ENCODE measurements at places on chromosomes 16 and 17.

DNA sequence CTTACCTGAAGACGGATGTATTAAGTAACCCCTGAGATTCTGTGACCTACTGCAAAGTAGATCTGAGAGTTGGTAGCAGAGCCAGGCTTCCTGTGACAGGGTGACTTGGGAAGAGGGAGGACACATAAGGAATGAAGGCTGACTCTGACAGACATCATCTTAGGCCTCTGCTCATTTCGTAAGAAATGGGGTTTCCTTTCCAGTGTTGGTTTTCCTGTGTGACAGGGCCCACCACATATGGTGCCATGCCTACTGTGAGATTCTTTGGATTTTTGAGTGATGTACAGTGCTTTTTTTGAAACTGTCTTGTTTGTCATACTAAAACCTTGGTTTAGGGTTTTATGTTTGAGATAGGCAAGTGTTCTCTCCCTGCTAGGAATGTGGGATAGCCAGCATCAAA lies 12.7 kb downstream of the LIG3 start:
- H3K27me3 ChIP-seq: no peaks in the 10 kb centered on the region
- no peak overlapping the region for H3K27ac ChIP-seq
- H3K36me3 ChIP-seq: peaks cover 86% of the 10 kb centered on the region
- no peak for DNase-seq

- no peaks in the 10 kb centered on the region for H3K27me3 ChIP-seq
- H3K27ac ChIP-seq: no peak overlapping the region
- H3K36me3 ChIP-seq: peaks cover 2% of the 10 kb centered on the region
- peaks cover 20% of the 10 kb centered on the region for H3K4me1 ChIP-seq
- DNase-seq: no peak
These were observed 11.8 kb downstream of the DNAJA2 start for GRCh38 chr16:46961373-46962353.

- no peaks in the 10 kb centered on the region for H3K4me1 ChIP-seq
- H3K36me3 ChIP-seq: no peaks in the 10 kb centered on the region
- no peak overlapping the region for H3K27ac ChIP-seq
- no peak overlapping the region for H3K4me3 ChIP-seq
- H3K27me3 ChIP-seq: no peaks in the 10 kb centered on the region
These were observed 101.1 kb downstream of the USP31 start for GRCh38 chr16:23048164-23048563.

DNA sequence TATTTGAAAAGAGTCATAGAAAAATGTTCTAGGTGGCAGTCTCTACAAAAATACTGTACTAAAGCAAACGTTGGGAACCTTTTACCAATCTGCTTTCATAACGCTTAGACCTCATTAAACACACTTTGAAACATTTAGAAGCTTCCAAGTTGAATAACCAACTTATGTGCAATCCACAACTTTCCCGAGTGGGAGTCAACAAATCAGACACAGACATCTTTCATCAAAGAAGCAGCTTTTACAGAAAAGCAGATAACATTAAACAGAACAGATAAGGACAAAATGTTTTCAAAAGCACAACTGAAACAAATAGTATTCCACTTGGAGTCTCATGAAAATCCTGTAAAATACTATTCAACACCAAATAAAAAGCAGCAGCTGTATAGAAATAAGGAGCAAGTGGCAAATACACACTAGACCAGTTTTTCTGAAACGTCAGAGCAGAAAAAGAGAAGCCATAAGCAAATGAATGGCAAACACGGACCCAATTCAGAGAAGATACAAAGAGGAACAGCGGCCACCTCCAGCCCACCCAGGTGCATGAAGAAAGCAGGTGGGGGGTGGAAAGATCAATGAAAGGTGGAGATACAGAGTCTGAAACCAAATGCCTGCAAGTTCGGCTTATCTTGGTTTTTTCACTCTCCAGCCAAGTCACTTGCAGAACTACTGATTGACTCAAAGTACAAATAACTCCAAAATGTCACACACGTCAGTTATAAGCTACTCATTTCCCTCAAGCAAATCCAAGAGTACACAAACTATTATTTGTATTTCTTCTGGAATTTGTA lies 18.4 kb upstream of the FBF1 start:
- no peaks in the 10 kb centered on the region for H3K27me3 ChIP-seq
- no peak for DNase-seq
- H3K36me3 ChIP-seq: peaks cover 17% of the 10 kb centered on the region
- H3K4me1 ChIP-seq: no peaks in the 10 kb centered on the region
- no peak overlapping the region for H3K27ac ChIP-seq
- H3K4me3 ChIP-seq: no peak overlapping the region

- peak overlapping the region; percentile 58 for H3K4me3 ChIP-seq
- no peaks in the 10 kb centered on the region for H3K27me3 ChIP-seq
- H3K36me3 ChIP-seq: no peaks in the 10 kb centered on the region
- peak overlapping the region; percentile 76 for H3K27ac ChIP-seq
- peak; percentile 73 for DNase-seq
- no peaks in the 10 kb centered on the region for H3K4me1 ChIP-seq
These were observed 89.1 kb upstream of the GNAO1 start for GRCh38 chr16:56102183-56102686.
